ENCODE measurements at places on chromosomes 6 and 20.

DNA sequence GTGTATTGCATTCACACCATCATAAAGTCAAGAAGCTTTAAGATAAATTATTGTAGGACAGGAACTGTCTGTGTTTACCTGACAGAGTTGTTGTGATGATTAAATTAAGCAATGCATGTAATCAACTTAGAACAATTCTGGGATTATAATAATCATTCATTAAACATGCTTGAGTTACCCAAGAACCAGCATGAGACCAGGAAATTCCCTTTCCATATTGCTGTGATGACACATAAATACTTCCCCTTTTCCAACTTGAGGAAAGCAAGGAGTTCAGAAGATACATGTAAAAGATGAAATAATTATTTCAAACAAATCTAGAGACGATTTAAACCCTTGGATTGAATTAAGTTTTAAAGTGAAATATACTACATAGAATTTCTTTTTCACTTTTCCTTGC lies 404.4 kb downstream of the GJA1 start:
- no peak for DNase-seq

- no peak for DNase-seq
These were observed 252.7 kb downstream of the UST start for GRCh38 chr6:148999501-148999900.

- DNase-seq, result no peak
These were observed 1.1 kb upstream of the PRELID3B start for GRCh38 chr20:59043698-59044097.

GRCh38 chr6:99611148-99611547 lies 4.5 kb downstream of the PRDM13 start:
- DNase-seq, result no peak

DNA sequence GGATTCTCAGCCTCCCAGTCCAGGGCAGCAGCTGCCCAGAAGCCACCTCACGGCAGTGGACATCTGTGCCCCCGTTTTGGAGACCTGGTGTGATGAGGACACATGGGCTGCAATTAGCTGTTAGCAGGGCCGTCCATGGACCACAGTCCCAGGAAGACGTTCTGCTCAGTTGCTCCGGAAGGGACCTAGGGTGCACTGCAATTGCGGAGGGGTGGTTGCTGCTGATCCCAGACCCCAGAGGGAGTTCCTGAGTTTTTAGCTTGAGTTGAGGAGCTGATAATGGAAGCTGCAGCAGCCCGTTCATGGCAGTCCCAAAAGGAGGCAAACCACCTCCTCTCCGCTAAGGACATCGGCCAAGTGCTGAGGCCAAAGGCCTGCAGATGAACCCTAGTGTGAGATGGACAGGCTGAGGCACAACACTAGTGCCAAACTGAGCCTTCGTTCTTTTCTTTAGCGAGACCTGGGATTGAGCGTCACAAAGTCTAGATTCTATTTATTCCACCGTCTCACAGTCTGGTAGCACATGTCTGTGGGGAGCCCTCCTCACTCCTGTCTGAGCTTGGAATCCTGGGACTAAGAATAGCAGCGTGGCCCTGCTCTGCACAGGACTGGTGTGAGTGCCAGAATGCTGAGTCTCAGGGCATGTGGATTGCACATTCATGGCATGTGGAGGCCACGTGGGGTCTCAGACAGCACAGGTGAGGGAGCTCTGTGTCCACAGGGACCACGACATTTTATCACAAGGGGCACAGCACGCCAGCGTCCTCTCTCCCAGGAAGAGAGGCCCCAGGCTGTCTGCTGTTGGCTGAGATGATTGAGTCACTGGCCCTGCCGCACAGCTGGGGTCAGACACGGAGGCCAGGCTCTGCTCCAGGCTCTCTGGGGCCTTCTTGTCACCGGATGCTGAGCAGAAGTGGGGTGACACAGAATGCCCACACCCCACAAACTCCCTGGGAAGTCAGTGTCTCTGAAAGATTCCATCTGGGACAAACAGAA lies 113.4 kb downstream of the PSMB1 start:
- DNase-seq, result no peak

DNA sequence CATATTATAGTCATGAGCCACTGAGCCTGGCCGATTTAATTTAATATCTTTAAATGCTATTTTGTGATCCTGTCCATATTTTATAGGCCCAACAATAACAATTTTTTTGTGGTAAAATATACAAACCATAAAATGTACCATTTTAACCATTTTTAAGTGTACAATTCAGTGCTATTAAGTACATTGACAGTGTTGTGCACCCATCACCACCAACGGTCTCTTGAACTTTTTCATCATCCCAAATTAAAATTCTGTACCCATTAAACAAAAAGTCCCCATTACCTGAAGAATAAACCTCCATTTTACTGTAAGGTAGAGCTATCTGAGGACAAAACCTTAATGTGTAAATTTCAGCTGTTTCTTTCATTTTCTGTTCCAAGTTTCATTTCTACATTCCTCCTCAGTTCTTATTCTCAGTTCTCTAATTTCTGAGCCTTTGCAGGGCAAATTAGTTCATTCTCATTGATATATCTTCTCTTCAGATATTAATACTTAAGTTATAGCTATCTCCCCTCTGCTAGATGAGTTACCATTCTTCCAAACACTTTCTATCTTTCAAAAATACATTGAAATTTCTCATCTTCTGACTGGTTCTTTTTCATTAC lies 10.3 kb downstream of the MTO1 start:
- no peak for DNase-seq

DNA sequence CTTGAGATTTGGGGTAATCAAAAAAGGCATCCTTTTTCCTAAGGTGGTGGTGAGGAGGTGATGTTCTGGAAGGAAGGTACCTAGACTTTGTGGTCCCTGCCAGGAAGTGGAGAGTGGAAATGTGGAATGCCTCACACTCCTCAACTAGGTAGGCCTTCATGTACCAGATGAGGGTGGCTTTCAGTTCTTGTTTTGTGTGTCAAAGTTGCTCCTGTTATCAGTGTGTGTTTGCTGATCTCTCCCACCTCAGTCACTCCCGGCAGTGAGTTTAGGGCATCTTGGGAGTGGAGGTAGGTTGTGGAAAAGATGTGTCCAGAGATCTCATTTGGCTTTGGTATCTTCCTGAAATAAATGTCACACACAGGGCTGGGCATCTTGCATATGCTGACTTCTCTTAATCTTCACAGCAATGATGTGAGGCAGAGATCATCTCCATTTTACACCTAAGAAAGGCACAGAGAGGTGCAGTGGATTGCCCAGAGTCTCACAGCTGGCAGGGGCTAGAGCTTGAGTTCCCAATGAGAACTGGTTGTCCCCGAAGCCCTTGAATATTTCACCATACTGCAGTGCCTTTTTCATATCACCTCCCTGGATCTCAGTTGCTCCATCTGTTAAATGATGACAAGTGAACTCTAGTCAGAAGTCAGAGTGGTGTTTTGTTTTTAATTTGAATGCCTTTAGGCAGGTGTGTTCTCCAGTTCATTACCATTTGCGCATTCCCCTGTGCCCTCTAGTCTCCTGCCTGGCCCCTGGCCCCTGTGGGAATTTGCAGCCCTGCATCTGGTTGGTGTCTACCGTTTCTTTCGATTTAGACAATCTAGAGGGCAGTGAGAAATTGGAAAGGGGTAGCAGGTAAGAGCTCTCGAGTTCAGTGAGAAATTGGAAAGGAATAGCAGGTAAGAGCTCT lies 2.9 kb downstream of the PKIG start:
- DNase-seq, result no peak

- DNase-seq, result no peak
These were observed 584.7 kb upstream of the SLC35B3 start for GRCh38 chr6:9020001-9020400.

GRCh38 chr6:104240865-104241264 lies 618.9 kb downstream of the HACE1 start:
- no peak for DNase-seq

- DNase-seq, result no peak
These were observed 37.7 kb upstream of the PRSS16 start for GRCh38 chr6:27209659-27210269.

- no peak for DNase-seq
These were observed 227.2 kb downstream of the QKI start for GRCh38 chr6:163641706-163642105.

- no peak for DNase-seq
These were observed 927 bp downstream of the IL20RA start for GRCh38 chr6:137043710-137044365.

- no peak for DNase-seq
These were observed 332.9 kb downstream of the CDKAL1 start for GRCh38 chr6:20866935-20867703.

GRCh38 chr6:110217266-110217665 lies 37.0 kb downstream of the CDC40 start:
- peak; percentile 12 for DNase-seq

DNA sequence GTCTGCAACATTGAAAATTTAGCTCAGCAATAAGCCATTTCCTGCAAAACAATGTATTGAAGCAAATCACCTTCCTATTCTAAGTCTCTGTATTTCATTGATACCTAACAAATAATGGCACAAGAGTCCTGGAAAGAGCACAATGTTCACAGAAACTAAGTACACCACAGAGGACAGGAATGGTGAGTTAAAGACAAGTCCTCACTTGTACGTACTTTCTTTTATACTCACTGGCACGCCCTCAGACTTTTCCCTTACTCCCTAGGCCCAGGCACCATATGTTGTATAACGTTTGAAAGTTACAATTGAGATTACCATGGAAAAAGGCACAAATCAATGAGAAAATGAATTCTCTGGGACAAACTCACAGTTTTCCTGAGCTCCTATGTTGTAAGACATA lies 683.0 kb upstream of the MANEA start:
- DNase-seq, result no peak

DNA sequence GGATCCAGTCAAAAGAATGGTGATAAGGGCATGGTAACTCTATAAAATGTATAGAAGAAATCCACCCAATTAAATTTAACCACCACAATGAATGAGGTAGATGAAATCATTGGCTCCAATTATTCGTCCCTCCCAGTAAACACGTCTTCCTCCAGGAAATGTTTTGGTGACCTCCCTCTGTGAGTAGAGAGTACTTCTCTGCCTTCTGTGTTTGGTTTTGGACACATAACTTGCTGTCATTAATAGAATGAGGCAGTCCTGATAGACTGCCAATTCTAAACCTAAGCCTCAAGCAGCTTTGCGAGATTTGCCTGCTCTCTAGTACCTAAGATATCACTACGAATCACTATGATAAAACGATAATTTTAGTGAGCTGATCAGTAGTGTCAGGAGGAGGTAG lies 632.8 kb downstream of the HDGFL1 start:
- no peak for DNase-seq

- DNase-seq, result no peak
These were observed 24.4 kb downstream of the TBC1D20 start for GRCh38 chr20:437787-438486.

DNA sequence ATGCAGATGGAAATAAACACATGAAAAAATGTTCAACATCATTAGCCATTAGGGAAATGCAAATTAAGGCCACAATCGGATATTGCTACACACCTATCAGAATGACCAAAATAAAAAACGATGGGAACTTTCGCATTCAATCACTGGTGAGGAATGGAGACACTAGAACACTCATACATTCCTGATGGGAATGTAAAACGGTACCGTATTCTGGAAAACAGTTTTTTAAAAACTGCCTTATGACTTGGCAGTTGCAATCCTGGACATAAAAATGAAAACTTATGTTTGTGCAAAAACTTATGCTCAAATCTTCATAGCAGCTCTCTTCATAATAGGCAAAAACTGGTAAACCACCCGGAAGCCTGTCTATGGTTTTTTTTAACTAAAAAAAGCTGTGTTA lies 146.0 kb downstream of the CEBPB start:
- no peak for DNase-seq

DNA sequence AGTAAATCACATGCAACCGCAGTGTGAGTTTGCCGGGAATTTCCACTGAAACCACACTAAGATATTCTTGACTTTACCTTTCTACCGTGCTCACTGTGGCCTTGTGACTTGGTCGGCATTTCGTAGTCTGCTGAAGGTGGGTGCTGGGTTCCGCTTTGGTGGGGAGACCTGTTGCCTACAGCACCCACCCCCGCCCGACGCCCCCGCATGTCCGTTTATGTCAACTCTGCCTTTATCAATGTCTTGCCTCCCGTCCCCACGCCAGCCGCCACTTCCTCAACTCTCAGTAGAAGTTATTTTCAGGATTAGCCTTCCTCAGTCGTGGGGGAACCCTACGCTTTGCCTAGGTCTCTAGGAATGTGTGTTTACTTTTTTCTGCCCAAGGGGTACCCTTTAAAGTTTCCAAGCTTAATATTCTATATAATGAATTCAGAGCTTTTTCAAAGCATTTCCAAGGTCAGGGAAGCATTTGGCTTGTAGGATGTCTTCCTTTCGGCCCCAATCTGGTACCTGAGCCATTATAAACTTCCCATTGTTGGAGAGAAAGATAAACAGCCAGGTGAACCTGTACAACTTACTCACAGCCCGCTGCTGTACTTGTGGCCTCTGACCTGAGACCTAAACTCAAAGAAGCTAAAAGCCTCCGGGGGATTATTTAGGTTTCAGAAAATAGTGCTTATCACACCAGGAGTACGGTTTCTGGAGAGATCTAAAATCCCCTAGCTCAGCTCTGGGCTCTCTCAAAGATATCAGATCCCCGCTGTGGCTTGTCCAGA lies 54.2 kb downstream of the TBC1D7 start:
- peak; percentile 84 for DNase-seq

DNA sequence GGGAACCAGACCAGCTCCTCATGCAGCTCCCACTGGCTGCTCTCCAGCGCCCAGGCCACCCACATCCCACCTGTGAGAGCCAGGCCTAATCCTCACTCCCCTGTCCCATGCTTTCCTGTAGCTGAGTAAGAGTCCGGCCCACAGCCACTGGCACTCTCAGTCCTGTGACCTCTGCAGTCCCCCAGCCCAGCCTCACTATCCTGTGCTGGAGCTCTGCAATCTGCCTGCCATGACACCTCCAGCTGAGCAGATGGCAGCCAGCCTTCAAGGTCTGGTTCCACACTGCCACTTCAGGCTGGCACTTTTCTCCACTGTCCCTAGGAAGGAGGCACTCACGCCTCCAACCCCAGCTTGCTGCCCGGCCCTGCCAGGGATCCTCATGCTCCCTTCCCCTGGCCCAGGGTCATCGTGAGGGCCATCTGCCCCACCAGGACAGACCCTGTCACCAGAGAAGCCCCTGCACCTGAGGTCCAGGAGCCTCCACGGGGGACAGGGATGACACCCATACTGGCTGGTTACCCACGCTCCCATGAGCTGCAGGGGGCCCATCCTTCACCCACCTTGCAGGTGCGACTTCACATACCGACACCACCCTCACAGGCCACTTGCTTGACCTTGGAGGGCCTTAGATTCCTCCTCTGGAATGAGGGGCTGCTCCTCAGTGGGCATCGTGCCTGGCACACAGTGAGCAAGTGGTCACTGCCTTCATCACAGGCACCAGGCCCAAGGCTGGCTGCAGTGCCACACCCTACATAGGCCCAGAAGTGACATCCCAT lies 100.1 kb downstream of the ASXL1 start:
- no peak for DNase-seq

- no peak for DNase-seq
These were observed 423.7 kb upstream of the MARCKS start for GRCh38 chr6:113433335-113433991.

DNA sequence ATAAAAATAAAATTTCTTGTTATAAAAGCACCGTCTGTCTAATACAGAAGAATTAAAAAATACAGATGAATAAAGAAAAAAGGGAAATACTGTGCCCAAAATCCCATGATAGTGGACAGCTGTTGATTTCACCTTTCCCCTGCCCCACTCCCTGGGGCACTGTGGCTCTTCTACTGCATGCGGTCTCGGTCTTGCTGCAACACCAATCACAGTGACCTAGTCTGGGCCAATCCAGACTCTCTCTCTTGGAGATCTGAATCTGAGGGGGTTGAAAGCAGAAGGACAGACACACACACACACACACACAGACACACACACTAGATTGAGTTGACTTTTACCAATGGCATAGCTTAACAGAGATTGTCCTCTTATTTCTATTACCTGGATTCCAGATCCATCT lies 70.5 kb upstream of the FYN start:
- no peak for DNase-seq
